Fibroblast of villous mesenchyme (primary cell): ENCODE measurements at places on chromosomes 12 and 14. TPM values are rescaled to one million over a fixed set of nuclear protein-coding genes. Genes with fewer than 3 reads are reported as not detected.

The DLGAP5 gene
- 17.4 and 35.0 TPM in 2 replicates for total RNA-seq

The NUDT4 gene
- total RNA-seq: 61.3 and 80.2 TPM in 2 replicates

DNA sequence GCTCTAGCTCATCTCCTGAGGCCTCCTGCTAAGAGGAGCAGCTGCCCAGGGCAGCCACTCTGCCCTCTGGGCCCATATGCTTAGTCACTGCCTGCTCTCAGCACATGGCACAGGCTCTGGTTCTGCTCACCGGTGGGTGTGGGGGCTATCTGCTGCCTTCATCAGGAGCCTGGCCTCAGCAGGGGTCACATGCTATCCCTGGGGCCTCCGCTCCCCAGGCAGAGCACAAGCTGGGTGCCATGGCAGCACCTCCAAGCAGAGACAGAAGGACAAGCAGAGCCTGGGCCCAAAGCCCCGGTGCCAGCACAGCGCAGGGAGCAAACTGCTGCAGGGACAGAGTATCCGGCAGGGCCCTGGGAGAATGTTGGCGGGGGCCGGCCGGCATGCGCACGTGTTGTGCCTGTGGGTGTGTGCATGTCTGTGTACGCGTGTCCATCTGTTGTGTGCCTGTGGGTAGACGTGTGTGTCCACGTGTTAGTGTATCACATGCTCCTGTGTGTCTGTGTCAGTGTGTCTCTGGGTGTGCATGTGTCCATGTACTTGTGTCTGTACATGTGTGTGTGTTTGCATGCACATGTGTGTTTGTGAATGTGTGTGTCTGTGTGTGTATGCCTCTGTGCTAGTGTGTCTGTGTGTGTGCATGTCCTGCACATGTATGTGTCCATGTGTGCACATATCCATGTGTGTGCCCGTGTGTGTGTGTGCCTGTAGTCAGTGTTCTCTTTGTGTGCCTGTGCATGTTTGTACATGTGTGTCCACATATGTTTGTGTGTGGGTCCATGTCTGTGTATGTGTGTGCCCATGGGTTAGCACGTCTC is 326.9 kb downstream of the TMEM121 start:
- no peak for DNase-seq

- DNase-seq: no peak
Observed at GRCh38 chr14:63387711-63388110, 69.0 kb upstream of the GPHB5 start.
